ENCODE measurements at places on chromosomes 11 and 22.

DNA sequence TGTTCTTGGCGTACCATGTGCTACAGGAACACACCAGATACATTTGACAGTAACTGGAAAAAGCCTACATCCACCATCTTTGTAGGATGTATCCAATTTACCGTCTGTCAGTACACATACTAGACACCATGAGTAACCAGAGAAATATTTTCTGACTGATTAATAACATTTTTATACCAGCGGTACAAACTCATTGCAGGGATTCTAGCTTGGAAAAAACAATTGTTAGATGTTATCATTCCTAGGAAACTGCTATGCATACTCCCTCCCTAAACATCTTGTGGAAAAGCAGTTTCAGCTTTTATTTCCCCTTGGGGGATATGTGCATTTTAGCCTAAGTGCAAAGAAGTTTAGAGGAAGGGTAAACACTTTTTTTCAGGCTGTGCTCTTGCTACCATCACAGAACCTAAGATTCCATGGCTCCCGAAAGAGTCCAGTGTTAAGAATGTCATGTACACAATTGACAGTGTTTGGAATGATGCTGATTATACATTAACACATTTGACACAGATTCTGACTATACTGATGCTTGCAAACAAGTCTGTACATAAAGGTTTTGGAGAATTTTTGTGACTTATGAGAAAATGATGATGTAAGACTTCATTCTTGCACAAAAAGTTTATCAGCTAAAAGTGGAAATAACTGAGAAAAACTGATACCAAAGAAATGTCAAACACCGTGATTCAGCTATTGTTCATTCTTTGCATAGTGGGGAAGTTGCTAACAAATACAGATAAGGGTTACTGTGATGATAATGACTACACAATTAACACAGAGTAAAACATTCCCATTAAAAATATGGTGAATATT, 23.7 kb downstream of the NCF4 start:
- peak; percentile 63 for DNase-seq

- no peak for DNase-seq
These were observed 239.0 kb upstream of the CCDC179 start for GRCh38 chr11:23099256-23099655.

DNA sequence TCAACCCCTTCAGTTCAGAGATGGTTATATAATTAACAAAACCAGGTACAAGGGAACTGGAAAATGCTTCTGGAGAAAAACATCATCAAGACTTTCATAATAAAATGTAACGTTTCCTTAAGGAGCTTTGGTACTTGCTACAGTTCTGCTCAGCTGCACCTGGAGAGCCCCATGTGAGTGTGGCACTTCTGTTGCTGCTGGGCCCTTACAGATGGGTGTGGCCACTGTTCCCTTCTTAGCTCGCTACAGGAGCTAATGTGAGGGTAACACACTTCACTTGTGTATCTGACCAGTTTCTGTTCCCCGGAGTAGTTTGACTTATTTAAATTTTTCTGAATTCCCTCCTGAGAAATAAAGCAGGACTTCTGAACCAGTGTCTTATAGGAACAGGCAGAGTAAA, 4.0 kb downstream of the POU2AF3 start:
- DNase-seq = no peak

GRCh38 chr11:73233692-73234470, 15.8 kb downstream of the P2RY2 start:
- DNase-seq = peak; percentile 35

Data from amniotic epithelial cell (primary cell).